NCI-H187 treated with DMSO at 0.1 percent for 48 hours (cell line): ENCODE measurements at places on chromosomes 16 and 17.

DNA sequence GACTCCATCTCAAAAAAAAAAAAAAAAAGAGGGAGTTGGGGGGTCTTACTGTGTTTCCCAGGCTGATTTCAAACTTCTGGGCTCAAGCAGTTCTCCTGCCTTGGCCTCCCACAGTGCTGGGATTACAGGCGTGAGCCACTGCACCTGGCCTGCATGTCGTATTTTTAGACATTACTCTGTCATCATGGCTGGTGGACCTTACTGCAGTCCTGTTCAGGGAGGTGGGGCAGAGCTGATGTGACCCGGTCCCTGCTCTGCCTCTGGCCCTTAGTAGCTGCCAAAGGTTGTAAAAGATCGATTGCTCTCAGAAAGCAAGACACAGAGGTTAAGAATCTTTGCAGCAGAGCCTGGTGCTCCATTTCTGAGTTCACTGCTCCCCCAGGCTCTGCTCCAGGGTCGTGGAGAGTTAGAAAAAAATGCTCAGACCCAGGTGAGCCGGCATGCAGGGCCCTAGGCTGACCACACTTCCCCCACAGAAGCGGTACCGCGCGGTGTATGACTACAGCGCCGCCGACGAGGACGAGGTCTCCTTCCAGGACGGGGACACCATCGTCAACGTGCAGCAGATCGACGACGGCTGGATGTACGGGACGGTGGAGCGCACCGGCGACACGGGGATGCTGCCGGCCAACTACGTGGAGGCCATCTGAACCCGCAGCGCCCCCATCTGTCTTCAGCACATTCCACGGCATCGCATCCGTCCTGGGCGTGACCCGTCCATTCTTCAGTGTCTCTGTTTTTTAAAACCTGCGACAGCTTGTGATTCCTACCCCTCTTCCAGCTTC is 7.1 kb upstream of the LASP1NB start:
- no peak for DNase-seq

- no peak for DNase-seq
Observed at GRCh38 chr17:2863204-2863603, 67.0 kb downstream of the RAP1GAP2 start.

- no peak for DNase-seq
Observed at GRCh38 chr17:82831818-82832200, 8.0 kb downstream of the ZNF750 start.

- DNase-seq = peak; percentile 0
Observed at GRCh38 chr16:51268237-51268636, 117.2 kb upstream of the SALL1 start.

- no peak for DNase-seq
Observed at GRCh38 chr16:60199150-60199549, 1465.0 kb upstream of the GOT2 start.

DNA sequence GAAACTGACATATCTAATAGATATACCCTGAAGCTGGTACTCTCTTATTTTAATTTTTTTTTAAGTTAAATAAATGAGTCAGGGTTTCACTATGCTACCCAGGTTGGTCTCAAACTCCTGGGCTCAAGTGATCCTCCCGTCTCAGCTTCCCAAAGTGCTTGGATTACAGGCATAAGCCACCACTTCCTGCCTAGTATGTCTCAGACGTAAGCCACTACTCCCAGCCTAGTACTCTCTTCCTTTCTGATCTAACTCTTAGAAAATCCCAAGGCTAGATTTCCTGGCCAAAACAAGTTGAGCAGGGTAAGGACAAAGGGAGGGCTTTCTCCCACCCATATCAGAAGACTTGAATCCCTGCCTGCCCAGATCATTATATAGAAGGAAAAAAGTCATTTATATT is 33.7 kb downstream of the HOXB1 start:
- no peak for DNase-seq

GRCh38 chr16:13186813-13187212 is 285.4 kb downstream of the SHISA9 start:
- DNase-seq = no peak

DNA sequence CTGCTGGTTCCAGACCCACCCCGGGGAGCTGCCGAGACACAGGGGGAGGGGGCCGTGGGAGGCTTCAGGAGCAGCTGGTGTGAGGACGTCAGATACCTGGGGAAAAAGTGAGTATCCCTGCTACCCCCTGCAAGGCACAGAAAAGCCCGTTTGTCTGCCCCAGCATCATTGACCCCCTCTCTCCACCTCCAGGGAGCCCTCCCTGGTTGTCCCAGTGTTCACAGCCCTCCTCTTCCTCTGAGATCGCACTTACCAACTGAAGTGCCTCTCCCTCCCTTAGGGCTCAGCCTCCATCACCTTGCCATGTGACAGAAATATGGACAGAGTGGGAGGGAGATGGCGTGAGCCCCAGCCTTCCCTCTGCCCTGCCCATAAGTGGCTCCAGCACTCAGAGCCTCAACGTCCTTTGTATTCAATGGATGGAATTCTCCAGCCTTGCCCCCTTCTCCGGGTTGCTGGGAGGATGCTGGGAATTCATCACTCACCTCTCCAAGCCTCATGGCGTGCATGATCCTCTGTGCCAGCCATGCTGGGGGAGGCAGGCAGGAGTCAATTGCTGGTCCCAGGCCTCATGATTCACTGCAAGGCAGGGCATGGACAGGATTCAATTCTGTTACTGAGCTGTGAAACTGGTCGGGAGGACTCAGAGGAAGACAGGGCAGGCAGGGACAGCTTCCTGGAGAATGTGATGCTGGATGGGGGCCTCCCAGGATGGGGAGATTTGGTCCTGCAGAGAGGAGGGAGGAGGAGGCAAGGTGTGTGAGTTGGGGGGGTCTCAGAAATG is 14.6 kb downstream of the SPNS3 start:
- no peak for DNase-seq

- DNase-seq = no peak
Observed at GRCh38 chr16:8867932-8868415, 832 bp downstream of the CARHSP1 start.

DNA sequence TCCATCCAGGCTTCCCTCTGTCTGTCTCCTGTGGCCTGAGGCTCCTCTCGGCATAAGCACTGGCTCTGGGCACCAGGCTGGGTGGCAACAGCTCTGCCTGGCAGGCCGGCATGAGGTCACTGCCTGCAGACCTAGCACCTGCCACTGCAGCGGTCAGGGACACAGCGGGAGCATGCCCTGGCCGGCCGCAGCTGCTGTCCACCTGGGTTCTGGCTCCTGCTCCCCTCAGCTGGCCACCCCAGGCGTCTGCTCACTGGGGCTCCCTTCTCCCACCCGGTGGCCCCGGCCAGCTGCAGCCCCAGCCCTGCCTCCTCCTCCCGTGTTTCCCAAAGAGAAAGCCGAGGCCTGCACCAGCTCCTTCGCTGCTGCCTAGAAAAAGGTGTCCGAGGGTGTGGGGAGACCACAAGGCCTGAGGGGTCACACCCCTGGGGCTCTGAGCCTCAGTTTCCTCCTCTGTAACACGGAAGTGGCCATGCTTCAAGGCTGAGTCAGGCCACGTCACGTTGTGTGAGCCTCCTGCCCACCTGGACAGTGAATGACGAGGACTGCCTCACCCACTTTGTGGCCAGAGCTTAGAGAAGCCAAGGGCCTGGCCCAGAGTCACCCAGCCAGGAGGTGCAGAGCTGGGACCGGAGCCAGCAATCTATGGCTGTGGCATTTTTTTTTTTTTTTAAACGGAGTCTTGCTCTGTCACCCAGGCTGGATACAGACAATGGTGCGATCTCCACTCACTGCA is 6.7 kb downstream of the NTHL1 start:
- DNase-seq = no peak

- no peak for DNase-seq
Observed at GRCh38 chr17:9576521-9577372, at the start of gene CFAP52. TSS of gene CFAP52 (plus strand) at chr17:9576642. CDS start at chr17:9576696, 54 bp downstream.

GRCh38 chr17:22517716-22518115 is 825.4 kb downstream of the KCNJ18 start:
- no peak for DNase-seq

DNA sequence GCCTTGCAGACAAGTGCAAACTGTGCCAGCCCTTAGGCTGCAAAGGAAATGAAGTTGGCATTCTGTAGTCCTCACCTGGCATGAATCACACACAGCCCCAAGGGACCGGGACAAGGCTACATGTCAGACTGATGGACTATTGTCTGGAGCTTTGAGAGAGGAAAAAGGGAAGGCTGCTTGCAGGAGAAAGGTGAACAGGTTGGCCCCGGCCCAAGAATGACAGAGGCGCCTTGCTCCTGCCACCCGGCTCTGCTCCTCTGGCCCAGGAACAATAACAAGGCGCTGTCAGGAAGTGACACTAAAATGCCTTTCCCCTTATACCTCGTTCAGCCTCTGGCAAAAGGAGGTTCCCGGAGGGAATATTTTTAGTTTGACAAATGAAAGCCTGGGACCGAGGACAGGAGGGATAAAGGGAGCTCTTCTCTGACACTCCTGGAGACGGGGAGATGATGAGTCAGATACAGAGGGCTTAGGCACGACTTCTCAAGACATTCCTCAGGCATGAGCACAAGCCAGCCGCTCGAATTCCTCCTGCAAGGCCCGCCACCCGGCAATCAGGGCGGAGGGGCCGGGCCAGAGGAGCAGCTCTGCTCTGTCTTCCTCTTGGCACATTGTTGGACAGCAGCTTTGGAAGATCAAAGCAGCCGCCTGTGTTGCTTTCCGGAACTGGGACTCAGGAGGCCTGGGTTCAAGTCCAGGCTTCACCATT is 105.8 kb downstream of the NOG start:
- no peak for DNase-seq

DNA sequence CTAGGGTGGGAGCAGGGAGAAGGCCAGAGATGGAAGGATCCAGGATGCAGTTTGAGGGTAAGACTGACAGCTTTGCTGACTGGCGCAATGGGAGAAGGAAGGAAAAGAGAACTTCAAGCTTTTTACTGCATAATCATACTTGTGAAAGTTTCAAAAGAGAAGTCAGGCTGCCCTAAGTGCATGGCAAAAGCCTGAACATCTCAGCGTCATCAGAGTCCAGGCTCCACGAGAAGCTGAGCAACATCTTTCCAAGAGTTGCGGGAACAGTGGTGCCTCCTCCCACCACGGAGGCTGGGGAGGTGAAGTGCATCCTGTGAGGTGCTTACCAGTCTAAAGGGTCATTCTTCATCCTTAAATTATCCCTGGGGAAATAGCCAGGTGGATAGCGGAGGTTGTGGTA is 26.9 kb upstream of the SLC38A8 start:
- DNase-seq = no peak

DNA sequence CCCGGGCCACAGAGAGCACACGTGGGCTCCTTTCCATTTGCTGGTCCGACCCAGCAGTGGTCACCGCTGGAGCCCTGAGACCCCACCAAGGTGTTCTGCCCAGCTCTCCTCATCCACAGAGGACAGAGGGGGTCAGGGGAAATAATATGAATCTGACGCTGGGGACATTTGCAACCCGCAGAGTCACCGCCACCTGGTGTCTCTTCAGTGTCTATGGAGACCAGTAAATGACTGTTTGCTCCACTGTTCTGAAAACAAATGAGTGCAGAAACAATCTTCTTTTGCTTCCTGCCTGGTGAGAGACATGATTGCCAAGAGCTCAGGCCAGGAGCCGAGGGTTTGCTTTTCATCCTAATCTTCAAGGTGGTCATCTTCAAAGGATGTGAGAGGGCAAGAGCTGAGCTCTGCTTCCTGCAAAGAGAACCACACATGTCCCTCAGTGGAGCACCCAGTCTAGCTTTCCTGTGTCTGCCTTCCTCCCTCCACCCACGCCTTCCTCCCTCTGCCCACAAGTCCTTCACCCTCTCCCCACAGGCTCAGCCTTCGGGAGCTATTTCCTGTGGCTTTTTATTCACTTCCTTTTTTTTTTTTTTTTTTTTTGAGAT is 14.7 kb upstream of the KLHDC4 start:
- no peak for DNase-seq

DNA sequence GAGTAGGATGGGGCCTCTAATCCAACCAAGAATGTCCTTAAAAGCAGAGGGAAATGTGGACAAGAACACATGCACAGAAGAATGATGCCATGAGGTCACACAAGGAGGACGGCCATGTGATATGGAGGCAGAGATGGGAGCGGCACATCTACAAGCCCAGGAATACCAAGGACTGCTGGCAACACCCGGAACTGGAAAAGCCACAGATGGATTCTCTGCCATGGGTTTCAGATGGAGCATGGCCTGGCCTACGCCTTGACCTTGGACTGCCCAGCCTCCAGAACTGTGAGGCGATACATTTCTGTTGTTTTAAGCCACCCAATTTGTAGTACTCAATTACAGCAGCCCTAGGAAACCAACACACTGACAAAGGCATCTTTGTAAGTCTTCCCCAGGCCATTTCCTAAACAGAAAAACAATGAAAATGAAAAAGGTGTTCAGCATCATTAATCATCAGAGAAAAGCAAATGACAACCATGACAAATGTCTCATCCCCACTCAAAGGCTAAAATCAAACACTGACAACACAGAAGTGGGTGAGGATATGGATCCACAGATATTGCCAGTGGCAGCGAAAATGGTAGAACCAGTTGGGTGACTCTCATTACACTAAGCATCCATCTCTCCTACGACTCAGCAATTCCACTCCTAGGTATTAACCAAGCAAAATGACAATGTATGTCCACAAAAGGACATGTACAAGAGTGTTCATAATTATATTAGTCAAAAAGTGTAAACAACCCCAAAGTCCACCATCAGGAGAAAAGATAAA is 76.9 kb upstream of the CNEP1R1 start:
- DNase-seq = no peak

DNA sequence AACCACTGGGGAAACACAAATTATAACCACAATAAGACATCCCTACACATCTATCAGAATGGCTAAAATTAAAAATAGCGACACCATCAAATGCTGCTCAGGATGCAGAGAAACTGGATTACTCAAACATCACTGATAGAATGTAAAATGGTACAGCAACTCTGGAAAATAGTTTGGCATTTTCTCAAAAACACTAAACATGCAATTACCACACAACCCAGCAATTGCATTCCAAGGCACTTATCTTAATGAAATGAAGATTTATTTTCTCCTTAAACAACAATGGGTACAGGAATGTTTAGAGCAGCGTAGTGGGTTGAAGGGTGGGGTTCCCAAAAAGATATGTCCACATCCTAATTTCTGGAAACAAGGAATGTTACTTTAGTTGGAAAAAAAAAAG is 309.0 kb upstream of the PMFBP1 start:
- DNase-seq = no peak

DNA sequence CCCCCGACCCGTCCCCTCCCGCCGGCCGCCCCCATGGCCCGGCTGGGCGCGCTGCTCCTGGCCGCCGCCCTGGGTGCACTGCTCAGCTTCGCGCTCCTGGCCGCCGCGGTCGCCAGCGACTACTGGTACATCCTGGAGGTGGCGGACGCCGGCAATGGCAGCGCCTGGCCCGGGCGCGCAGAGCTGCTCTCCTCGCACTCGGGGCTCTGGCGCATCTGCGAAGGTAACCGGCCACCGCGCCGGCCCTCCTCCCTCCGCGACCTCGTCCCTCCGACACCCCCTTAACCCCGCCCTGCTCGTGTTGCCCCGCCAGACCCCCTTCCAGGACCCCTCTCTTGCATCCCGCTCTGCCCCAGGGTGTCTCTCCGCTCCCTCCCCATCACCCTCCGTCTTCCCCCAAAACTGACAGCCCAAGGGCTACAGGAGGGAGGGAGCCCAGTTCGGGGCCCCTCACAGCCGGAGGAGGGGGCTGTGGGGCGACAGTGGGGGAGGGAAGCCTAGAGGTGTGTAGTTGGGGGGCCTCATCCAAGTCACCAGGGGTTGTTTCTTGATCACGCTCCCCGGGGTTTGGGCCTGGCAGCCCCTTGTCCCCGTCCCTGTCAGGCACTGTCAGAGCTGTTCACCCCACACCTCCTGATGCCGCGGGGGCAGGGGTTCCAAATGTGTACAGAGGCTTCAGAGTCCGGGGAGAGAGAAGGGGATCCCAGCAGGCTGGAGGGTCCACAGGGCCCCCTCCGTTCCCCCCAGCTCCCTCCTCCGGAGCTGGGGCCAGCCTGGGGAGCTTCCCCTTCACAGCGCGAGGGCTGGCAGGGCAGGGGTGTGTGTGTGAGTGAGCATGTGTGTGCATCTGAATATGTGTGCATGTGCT is 794 bp downstream of the TMEM235 start:
- no peak for DNase-seq
